ENCODE measurements at places on chromosomes 3 and 15.

DNA sequence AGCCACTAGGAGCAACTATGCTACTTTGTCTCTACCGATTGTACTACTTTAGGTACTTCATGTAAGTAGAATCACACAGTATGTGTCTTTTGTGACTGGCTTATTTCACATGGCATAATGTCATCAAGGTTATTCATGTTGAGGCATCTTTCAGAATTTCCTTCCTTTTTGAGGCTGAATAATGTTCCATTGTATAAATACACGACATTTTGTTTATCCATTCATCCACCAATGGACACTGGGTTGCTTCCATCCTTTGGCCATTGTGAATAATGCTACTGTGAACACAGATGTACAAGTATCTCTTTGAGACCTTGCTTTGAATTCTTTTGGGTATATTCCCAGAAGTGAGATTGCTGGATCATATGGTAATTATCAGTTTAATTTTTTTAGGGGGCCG lies 29.2 kb downstream of the MYO5A start:
- no peaks in the 10 kb centered on the region for H3K27me3 ChIP-seq
- H3K36me3 ChIP-seq: no peaks in the 10 kb centered on the region
- H3K27ac ChIP-seq: no peak overlapping the region
- no peak overlapping the region for H3K4me3 ChIP-seq
- DNase-seq: no peak

- H3K36me3 ChIP-seq: peaks cover 5% of the 10 kb centered on the region
- H3K4me3 ChIP-seq: no peak overlapping the region
- peaks cover 13% of the 10 kb centered on the region for H3K27me3 ChIP-seq
- no peak for DNase-seq
These were observed 41.3 kb upstream of the CORO2B start for GRCh38 chr15:68537506-68537905.

GRCh38 chr15:68379759-68380290 lies 52.1 kb downstream of the ITGA11 start:
- no peak overlapping the region for H3K4me3 ChIP-seq
- no peak overlapping the region for H3K27ac ChIP-seq
- H3K4me1 ChIP-seq: peaks cover 13% of the 10 kb centered on the region
- no peaks in the 10 kb centered on the region for H3K36me3 ChIP-seq
- no peak for DNase-seq
- no peaks in the 10 kb centered on the region for H3K27me3 ChIP-seq

DNA sequence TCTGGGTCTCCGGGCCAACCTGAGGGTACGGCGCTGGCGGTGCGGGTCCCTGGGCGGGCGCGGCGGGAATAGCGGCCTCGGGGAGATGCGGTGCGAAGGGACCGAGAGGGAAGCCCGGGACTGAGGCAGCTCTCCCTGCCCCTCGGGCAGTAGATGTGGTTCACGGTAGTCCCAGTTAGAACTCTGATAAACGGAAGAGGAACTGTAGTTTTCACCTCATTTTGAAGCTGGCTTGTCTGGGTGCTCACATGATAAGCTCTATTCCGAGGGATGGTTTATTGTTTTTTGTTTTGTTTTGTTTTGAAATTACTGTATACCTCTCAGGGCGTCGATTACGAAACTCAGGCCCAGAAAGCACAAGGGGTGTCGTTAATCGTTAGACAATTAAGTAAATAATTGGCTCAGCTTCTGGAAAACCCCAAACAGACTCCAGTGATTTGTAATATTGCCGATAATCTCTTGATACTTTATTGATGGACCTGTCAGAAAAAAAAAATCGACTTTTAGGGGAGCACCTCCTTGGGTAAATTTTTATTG lies 413 bp downstream of the NUSAP1 start:
- peaks cover 31% of the 10 kb centered on the region for H3K36me3 ChIP-seq
- H3K4me1 ChIP-seq: peaks cover 29% of the 10 kb centered on the region
- H3K27me3 ChIP-seq: no peaks in the 10 kb centered on the region
- H3K4me3 ChIP-seq: peak overlapping the region; percentile 100
- peak overlapping the region; percentile 98 for H3K27ac ChIP-seq

GRCh38 chr3:42732196-42732828 lies 29.7 kb upstream of the HHATL start:
- no peaks in the 10 kb centered on the region for H3K36me3 ChIP-seq
- H3K4me3 ChIP-seq: no peak overlapping the region
- DNase-seq: no peak
- H3K27me3 ChIP-seq: no peaks in the 10 kb centered on the region

GRCh38 chr3:59563966-59564365 lies 514.1 kb upstream of the CFAP20DC start:
- no peak overlapping the region for H3K4me3 ChIP-seq
- no peaks in the 10 kb centered on the region for H3K36me3 ChIP-seq
- H3K27ac ChIP-seq: no peak overlapping the region

DNA sequence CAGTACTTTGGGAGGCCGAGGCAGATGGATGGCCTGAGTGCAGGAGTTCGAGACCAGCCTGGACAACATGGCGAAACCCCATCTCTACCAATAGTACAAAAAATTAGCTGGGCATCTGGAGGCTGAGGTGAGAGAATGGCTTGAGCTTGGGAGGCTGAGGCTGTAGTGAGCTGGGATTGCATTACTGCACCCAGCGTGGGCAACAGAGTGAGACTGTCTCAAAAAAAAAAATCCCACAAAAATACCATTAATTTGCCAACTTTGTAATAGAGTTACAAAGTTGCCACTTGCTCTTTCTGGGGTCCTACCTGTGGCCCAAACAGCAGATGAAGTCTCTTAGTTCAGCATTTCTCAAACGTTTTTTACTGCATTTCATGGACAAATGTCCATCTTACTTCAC lies 6.0 kb upstream of the TFRC start:
- no peaks in the 10 kb centered on the region for H3K27me3 ChIP-seq
- no peak for DNase-seq
- no peak overlapping the region for H3K4me3 ChIP-seq

- H3K27me3 ChIP-seq: no peaks in the 10 kb centered on the region
- H3K4me1 ChIP-seq: no peaks in the 10 kb centered on the region
- no peak for DNase-seq
- H3K4me3 ChIP-seq: no peak overlapping the region
These were observed 43.5 kb downstream of the SCN5A start for GRCh38 chr3:38605981-38606380.

DNA sequence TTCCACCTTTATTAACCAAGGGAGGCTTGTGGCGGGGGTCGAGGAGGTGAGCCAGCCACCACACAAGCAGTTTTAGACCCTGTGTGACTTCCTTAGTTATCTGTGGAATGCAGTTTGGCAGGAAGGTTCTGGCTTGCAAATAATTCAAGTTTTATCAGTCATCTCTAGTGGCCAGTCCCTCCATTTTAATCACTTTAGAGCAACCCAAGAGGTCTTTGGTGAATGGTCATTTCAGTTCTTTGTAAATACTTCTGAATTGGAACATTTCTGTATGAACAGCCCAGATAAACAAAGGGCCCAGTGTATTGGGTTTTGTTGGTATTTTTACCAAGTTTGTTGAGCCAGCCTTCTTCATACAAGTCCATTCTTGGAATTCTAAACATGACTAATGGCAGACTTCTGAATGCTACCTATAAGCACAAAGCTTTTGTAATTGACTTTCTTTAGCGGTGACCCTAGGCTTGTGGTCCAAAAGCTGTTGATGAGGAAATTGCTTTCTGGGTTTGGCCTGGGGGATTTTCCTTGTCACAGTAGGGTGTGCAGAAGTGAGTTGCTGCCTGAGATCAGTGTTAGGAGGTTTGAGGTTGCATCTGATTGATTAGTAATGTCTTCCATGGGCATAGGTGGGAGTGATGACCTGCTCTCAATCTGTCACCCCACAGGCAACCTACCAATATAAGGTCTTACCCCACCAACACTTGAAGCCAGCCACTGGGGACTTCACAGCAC lies 193.3 kb upstream of the TOPAZ1 start:
- H3K27ac ChIP-seq: no peak overlapping the region
- no peaks in the 10 kb centered on the region for H3K36me3 ChIP-seq
- no peak overlapping the region for H3K4me3 ChIP-seq

DNA sequence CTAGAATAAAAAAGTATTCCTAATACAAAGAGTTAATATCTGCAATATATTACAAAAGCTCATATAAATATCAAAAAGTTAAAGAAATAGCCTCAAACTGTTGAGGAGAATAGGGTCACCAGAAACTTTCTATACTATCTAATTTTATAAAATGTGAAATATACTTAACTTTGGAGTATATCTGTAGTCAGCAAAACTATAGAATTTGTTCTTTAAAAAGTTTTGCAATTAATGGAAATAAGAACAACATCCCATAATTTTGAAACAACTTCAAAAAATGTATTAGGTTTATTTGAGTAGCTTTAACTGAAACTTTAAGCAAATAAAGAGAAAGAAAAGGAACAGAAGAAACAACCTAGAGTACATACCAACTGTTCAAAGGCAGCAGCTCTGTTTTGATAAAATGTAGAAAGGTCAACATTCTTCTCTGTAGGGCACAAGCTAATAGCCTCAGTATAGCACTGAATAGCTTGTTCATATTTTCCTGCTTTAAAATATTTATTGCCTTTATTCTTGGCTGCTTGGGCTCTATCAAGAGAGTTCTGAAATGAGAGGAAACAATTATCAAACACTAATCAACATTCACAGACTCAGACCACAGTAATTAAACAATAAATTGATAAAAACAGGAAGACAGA lies 14.3 kb downstream of the TOMM70 start:
- no peak overlapping the region for H3K27ac ChIP-seq
- no peaks in the 10 kb centered on the region for H3K27me3 ChIP-seq
- peaks cover 11% of the 10 kb centered on the region for H3K4me1 ChIP-seq
- H3K4me3 ChIP-seq: no peak overlapping the region
- no peak for DNase-seq

DNA sequence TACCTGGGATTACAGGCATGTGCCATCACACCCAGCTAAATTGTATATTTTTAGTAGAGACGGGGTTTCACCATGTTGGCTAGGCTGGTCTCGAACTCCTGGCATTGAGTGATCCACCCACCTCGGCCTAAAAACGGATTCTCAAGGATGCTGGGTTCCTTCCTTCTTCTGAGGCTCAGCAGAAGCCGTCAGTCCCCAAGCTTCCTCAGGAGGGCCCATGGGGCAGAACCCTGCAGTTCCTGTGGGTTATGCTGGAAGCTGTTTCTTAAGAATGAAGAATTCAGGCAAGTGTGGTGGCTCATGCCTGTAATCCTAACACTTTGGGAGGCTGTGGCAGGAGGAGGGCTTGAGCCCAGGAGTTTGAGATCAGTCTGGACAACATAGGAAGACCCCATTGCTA lies 29.0 kb upstream of the ZNF710 start:
- H3K27me3 ChIP-seq: no peaks in the 10 kb centered on the region
- H3K27ac ChIP-seq: no peak overlapping the region
- no peak overlapping the region for H3K4me3 ChIP-seq
- H3K36me3 ChIP-seq: no peaks in the 10 kb centered on the region
- H3K4me1 ChIP-seq: no peaks in the 10 kb centered on the region
- DNase-seq: no peak

GRCh38 chr15:88747631-88748030 lies 55.6 kb upstream of the ACAN start:
- peaks cover 3% of the 10 kb centered on the region for H3K27me3 ChIP-seq
- H3K27ac ChIP-seq: no peak overlapping the region
- DNase-seq: no peak
- no peaks in the 10 kb centered on the region for H3K4me1 ChIP-seq
- no peaks in the 10 kb centered on the region for H3K36me3 ChIP-seq

DNA sequence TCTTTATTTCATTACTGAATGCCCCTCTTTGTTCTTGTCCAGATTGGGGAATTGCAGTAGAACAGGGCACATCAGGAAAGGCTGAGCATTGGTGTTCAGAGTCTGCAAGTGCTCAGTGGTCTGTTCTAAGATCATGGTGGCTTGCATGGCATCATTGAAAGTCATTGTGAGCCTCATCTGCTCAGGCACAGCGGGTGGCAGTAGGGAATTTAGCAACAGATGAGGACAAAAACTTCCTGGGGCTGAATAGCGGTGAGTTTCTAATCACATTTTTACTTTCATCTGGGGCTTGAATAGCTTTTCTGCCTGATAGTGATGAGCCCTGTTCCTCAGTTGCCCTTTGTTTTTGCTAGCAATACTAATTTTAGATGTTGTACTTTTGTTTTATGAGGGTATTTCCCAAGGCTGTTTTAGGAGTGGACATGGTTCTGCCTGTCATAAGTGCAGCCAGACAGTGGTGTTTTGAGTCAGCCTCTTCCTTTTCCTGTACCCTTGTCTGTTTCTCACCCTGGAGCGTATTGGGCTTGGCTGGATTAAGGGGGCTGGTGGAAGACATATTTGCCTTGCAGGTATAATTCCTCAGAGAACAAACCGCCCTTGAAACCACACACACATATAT lies 127.2 kb upstream of the IL12A start:
- no peak for DNase-seq
- no peak overlapping the region for H3K27ac ChIP-seq
- H3K4me1 ChIP-seq: peaks cover 2% of the 10 kb centered on the region
- no peak overlapping the region for H3K4me3 ChIP-seq
- peaks cover 14% of the 10 kb centered on the region for H3K27me3 ChIP-seq

GRCh38 chr3:67109651-67110204 lies 111.6 kb downstream of the KBTBD8 start:
- DNase-seq: no peak
- no peaks in the 10 kb centered on the region for H3K36me3 ChIP-seq
- no peak overlapping the region for H3K4me3 ChIP-seq
- H3K27ac ChIP-seq: no peak overlapping the region
- H3K27me3 ChIP-seq: peaks cover 7% of the 10 kb centered on the region

DNA sequence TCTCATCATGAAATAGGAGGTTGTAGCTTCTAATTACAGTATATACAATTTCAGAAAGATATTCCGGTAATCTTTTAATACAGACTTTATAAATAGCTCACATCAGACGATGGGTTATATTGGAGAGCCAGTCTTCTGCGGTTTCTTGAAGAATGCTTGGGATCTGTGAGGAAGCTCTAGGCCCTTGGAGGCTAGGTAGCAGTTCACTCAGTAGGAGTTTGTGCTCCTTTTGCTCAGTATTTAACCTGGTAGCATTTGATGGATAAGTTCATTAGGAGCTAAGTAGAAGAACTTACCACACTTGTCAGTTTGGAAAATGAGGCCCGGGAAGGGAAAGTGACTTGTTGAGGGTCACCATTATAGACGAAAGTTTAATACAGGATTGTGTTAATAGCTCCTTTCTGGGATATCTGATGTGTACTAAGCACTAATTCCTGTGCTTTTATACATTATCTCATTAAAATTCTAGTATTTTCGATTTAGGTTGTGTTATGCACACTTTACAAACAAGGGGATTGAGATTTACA lies 2.8 kb downstream of the FNDC3B start:
- H3K4me1 ChIP-seq: peaks cover 36% of the 10 kb centered on the region
- DNase-seq: no peak
- no peak overlapping the region for H3K4me3 ChIP-seq
- H3K36me3 ChIP-seq: peaks cover 1% of the 10 kb centered on the region
- no peaks in the 10 kb centered on the region for H3K27me3 ChIP-seq

Data from activated naive CD4-positive, alpha-beta T cell treated with anti-CD3 and anti-CD28 coated beads for 36 hours (primary cell).